A549 treated with RU486 at 1 μM for 4 hours (cell line): ENCODE measurements at places on chromosomes 12 and 14. TPM values are rescaled to one million over a fixed set of nuclear protein-coding genes. Genes with fewer than 3 reads are reported as not detected.

Gene CIROP
- total RNA-seq, result not detected in 5 replicates

Gene BCL7A
- 9.3 to 13.5 TPM (median 12.8 TPM) in 5 replicates for total RNA-seq

Gene POTEM
- total RNA-seq, result not detected in 5 replicates

Gene TTC8
- 37.7 to 51.9 TPM (median 45.8 TPM) in 5 replicates for total RNA-seq

Gene PLA2G1B
- total RNA-seq, result not detected in 5 replicates

Gene LRRC10
- not detected in 5 replicates for total RNA-seq

Gene SIX1
- total RNA-seq, result 4.3 to 10.1 TPM (median 9.5 TPM) in 5 replicates

Gene BDKRB2
- 2.1 to 3.6 TPM (median 3.2 TPM) in 5 replicates for total RNA-seq
